ENCODE measurements at places on chromosomes 11 and 22. TPM values are rescaled to one million over a fixed set of nuclear protein-coding genes. Genes with fewer than 3 reads are reported as not detected.

GRCh38 chr11:94186342-94187203 is 57.9 kb downstream of the PANX1 start:
- no peak for DNase-seq

- no peak for DNase-seq
These were observed 21.4 kb upstream of the STK33 start for GRCh38 chr11:8615291-8616032.

DNA sequence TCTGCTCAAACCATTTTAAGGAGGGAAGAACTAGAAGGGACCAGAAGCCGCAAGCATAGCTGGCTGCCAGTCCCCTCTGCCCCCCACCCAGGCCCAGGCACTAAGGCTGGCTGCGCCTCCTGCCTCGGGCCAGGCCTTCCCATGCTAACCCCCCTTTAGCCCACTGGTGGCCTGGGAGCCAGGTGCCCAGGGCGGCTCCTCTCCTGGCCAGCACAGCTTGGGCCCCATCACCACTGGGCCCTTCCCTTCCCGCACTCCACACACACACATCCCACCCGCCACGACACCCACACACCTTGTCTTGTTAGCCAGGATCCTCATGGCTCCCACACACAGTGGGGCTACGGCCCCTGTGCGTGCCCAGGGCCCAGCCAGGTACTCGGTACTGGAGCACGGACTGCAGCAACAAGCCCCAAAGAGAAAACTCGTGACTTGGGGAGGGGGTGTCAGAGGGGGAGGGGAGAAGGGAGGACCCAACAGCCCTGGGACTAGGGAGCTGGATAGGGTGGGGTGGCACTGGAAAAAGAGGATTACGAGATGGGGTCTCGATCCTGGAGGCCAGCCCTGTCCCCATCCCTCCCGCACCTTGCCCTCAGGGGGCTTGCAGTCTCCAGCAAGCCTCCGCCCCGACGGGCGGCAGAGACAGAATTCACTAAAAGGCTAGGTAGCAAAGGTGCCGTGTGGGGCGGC is 16.0 kb downstream of the BCL9L start:
- no peak for DNase-seq

GRCh38 chr11:11976481-11977127 is 31.8 kb downstream of the DKK3 start:
- peak; percentile 43 for DNase-seq

DNA sequence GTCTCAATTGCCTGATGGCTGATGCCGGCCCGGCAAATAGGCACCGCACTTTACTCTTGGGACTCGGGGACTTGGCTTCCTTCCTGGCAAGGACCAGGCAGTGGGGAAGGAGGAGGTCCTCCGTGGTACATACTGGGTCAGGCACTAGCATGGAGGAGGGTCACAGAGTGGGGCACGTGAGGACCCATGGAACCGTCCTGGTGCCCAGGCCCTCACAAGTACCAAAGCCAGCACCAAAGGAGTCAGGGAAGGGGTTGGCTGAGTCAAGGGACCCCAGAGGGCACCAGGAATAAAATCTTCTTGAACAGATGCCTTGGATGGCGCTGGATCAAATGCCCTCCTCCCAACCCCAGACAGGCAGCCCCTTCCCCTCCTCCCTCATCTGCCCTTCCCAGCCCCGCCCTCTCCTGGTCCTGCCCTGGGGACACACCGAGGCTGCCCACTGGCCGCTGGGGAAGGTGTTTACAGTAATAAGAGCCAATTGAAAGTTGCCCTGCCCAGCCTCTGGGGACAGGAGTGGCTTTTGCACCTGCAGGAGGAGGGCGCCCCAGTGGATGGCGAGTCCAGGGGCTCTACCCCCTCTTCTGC is 5.6 kb upstream of the CARNS1 start:
- no peak for DNase-seq

- DNase-seq, result peak; percentile 69
These were observed 54.8 kb upstream of the TIMP3 start for GRCh38 chr22:32746732-32747131.

DNA sequence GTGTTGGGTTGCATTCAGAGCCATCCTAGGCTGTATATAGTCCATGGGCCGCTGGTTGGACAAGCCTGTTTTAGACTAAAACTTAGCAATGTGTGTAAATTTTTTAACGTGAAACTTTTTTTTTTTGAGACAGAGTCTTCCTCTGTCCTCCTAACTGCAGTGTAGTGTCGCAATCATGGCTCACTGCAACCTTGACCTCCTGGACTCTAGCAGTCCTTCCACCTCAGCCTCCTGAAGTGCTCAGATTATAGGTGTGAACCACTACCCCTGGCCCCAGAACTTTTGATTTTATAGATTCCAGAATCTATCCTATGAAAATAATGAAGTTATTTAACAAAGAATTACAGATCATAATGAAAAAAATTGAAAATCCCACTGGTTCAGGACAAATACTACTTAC is 29.9 kb upstream of the PANX2 start:
- no peak for DNase-seq

DNA sequence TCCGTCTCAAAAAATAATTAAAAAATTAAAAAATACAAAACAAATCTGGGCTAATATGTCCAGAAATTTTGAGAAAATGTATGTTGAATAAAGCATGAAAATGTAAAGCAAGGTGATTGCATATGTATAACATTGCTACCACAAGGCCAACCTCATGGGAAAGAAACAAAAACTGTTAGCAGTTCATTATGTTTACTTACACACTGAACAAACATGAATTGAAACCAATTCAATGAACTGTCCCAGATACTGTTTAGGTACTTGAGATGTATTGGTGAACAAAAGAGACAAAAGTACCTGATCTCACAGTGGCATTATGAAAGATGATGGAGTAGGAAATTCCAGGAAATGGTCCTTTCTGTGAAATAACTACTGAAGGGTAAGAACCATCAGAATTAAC is 43.8 kb upstream of the IGLL5 start:
- no peak for DNase-seq

- peak; percentile 76 for DNase-seq
These were observed 396 bp downstream of the OSBP start for GRCh38 chr11:59615120-59615636.

GRCh38 chr22:43441216-43441615 is 29.4 kb downstream of the MPPED1 start:
- DNase-seq, result no peak

- no peak for DNase-seq
These were observed 627.8 kb downstream of the TBC1D22A start for GRCh38 chr22:47390026-47390970.

DNA sequence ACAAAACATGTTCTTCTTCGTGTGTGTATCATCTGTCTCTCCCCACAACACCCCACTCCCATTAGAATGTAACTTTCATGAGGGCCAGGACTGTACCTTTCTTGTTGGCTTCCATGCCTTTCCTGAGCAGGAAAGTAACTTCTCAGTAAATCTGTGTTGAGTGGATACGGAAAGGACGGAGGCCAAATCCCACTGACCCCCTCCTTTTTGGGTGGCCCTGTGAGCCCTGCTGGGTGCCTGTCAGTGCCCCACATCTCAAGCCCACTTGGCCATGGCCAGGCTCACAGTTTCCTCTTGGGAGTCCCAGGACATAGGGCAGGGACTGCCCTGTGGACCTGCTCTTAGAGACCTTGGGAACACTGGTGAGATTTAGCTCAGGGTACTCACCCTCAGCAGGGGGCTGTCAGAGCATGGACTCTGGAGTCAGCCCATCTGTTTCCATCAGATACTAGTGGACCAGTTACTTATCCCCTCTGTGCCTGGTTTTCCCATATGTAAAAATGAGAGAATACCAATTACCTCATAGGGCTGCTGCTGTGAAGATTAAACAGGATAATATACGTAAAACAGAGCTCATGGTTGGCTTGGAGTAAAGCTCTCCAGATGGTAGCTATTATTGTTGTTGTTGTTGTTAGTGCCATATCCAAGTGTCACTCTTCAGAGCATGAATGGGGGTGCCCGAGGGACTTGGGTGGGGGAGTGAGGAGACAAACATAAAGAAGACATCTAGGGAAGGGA is 1.0 kb upstream of the C11orf96 start:
- DNase-seq, result no peak

DNA sequence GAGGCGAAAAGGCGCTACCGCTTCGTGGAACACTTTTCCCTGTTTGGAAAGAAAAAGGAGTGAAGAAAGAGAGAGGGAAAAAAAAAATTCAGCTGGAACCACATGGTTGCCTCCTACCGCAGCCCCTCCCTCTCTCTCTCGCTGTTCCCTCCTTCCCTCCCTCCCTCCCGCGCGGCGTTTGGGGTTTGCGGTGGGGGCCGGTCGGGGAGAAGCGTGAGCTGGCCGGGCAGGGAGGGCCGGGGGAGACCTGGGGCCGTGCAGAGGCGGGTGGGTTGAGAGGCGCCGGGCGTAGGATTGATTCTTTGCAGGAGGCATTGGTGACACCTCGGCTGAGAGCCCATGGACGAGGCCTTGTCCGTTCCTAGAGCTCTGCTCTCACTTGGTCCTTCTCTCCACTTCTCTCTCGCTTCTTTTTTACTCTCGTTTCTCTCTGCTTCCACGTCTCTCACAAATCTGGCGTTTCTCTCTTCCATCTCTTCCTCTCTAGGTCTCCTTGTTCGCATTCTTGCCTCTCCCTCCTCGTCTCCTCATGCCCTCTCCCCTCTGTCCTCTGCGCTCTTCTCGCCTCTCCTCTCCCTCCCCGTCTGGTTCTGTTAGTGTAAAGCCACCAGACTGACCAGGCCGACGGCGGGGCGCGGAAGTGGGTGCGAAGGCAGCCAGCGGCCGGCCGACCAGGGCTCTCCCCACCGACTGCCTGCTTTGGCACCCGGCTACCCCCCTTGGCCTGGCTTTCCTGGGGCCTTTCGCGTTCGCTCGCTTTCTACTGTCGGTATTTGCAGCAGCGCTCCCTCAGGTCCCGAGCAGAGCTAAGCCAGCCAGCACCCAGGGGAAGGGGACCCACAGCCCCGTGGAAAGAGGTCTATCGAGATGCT is at the start of gene CLMP:
TSS of gene CLMP (minus strand) at position 61 of the 872 bp plus-strand sequence. CDS start 308 bp downstream, outside the sequence.
- DNase-seq, result peak; percentile 60

GRCh38 chr22:39024519-39025308 is 3.8 kb downstream of the APOBEC3D start:
- no peak for DNase-seq

MS4A12 gene
- total RNA-seq, result not detected

APOBEC3F gene
- 1.4 TPM for total RNA-seq

RASD2 gene
- 3.8 TPM for total RNA-seq

SMTNL1 gene
- 118 TPM for total RNA-seq

SLCO2B1 gene
- total RNA-seq, result 10.9 TPM

LDHAL6A gene
- not detected for total RNA-seq
